Mammary epithelial cell (primary cell): ENCODE measurements at places on chromosomes 5 and 9. TPM values are rescaled to one million over a fixed set of nuclear protein-coding genes. Genes with fewer than 3 reads are reported as not detected.

DNA sequence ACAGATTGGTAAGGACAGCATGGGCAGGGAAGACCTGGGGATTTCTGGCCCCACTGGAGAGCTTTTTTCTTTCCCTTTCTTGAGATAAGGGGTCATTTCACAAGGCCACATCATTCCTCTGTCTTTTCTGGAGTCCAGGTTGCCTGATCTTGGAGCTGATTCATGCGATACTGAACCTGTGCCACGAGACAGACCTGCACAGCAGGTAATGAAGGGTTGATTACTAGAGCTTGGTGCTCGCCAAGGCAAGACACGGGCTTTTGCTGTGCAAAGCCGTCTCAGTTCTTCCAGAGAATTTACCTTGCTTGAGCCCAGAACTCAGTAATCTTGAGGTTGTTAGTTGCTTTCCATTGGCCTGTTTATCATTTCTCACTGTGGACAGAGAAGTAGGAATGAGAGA, 39.2 kb downstream of the NUP188 start:
- no peak for DNase-seq

The FRMPD1 gene
- polyA plus RNA-seq = 0.14 TPM

DNA sequence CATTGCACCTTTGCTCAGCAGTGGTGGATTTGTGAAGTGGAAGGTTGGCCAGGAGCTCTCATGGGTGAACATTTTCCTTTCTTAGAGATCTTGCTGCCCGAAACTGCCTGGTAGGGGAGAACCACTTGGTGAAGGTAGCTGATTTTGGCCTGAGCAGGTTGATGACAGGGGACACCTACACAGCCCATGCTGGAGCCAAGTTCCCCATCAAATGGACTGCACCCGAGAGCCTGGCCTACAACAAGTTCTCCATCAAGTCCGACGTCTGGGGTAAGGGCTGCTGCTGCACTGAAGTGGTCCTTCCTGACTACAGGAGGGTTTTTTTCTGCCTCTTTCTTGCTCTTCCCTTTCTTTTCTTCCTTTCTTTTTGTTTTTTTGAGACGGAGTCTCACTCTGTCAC, 21.8 kb downstream of the QRFP start:
- no peak for DNase-seq

DNA sequence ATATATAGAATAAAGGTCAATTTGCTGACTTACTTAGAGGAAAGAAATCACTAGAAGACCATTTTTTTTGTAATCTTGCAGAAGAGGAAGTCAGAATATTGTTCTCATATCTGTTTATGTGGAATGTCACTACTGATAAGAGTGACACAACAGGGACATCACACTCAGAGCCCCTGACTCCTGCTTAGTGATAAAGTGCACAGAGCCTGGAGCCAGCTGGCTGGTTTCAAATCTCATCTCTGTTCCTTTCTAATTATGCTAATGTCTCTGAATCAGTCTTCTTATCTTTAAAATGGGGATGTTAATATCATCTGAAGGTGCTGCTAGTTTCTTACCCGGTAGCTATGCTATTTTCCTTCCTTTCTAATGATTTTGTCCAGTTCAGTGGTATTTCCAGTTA, 58.6 kb upstream of the LIFR start:
- no peak for DNase-seq

- DNase-seq = peak; percentile 85
Observed at GRCh38 chr5:174571662-174572397, 152.6 kb upstream of the MSX2 start.

DNA sequence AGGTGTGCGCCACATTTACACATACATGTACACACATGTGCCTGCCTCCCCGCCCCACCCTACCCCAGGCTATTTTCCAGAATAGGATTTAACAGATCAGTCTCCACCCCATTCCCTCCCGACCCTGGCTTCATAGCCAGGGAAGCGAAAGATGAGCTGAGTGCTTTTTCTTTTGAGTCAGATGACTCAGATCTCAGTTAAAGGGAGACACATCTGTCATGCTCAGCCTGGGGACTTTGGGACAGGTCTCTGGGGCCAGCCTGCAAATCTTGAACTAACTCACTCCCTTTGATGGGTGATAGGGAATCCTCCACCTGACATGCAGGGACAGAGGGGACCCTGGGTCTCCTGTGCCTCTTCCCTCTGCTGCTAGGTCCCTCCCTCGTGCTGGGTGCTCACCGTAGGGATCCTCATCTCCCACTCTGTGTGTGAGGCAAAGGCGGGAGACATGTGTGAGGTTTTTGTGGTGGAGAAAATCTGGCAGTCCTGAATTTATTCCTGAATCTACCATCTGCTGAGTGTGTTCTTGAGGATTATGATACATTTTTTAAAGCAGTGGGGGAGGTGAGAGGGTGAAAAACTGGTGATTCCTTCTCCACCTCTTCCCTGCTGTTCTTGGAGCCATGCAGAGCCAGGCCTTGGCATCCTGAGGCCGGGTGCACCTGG, 37.7 kb downstream of the NEUROG1 start:
- DNase-seq = no peak

GRCh38 chr5:119243888-119244287, 111.9 kb upstream of the TNFAIP8 start:
- DNase-seq = peak; percentile 14

GRCh38 chr9:17846948-17847655, 268.2 kb downstream of the SH3GL2 start:
- DNase-seq = no peak

The FAM153A gene
- polyA plus RNA-seq = not detected

DNA sequence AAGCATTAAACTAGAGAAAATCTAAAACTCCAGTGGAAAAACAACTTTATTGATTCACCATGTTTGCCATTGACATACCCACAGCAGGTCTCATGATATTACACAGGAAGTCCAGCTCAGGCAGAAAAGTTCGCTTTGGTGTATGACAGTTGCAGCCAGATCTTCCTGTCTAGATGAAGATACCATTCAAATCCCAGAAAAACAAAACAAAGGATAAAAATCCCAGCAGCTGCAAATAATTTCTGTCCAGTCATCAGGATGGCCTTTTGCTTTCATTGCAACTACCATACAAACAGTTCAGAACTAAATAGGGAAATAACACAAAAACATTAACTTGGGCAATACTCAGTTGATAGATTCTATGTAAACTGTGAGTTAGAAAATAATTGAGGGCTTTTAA, 136.0 kb upstream of the NREP start:
- DNase-seq = no peak
